ENCODE measurements at places on chromosomes 7 and 10. TPM values are rescaled to one million over a fixed set of nuclear protein-coding genes. Genes with fewer than 3 reads are reported as not detected.

GRCh38 chr10:63456437-63457210 lies 9.2 kb downstream of the JMJD1C start:
- DNase-seq: peak; percentile 63
- peak overlapping the region; percentile 60 for H3K27ac ChIP-seq
- no peaks in the 10 kb centered on the region for H3K27me3 ChIP-seq
- no peaks in the 10 kb centered on the region for H3K36me3 ChIP-seq

- H3K27me3 ChIP-seq: no peaks in the 10 kb centered on the region
- no peak overlapping the region for H3K27ac ChIP-seq
- no peaks in the 10 kb centered on the region for H3K36me3 ChIP-seq
- H3K4me1 ChIP-seq: no peaks in the 10 kb centered on the region
Observed at GRCh38 chr7:18835001-18835690, 282.3 kb downstream of the TWIST1 start.

DNA sequence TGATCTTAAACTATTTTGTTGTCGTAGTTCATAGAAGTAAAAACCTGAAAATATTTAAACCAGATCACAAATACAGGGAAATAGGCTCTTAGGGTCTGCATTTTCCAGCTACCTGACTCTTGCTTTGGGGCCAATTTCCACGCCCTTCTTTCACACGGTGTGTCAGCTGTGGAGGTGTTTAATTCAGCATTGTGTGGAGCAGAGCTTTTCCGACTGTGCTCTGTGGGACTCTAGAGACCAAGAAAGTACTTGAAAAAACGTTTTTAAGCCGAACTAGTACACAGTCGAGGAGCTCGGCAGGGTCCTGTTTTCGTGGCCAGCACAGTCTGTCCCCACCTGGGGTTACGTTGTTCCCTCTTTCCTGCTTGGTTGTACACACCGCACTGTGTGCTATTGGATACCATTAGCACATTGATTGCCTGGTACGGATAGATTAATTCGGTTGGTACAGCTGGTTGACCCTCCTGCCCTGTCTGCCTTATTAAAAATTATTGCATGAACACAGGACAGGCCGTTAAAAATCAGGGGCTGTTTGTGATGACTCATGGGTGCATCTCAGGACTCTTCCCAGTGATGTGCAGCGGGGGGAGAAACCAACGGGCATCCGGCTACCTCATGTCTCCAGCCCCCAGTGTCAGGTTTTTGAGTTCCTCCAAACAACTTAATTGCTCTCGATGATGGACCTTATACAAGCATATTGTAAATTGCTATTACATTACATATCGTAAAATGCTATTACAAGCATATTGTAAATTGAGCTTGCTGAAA lies 80.7 kb upstream of the BTBD16 start:
- H3K4me1 ChIP-seq: peaks cover 3% of the 10 kb centered on the region
- H3K27ac ChIP-seq: no peak overlapping the region
- no peaks in the 10 kb centered on the region for H3K36me3 ChIP-seq
- H3K27me3 ChIP-seq: no peaks in the 10 kb centered on the region
- no peak for DNase-seq

- no peak for DNase-seq
- H3K4me1 ChIP-seq: no peaks in the 10 kb centered on the region
- H3K36me3 ChIP-seq: no peaks in the 10 kb centered on the region
- H3K27ac ChIP-seq: no peak overlapping the region
Observed at GRCh38 chr10:97914171-97914836, 64.7 kb downstream of the GOLGA7B start.

- no peaks in the 10 kb centered on the region for H3K27me3 ChIP-seq
- peaks cover 28% of the 10 kb centered on the region for H3K4me1 ChIP-seq
- DNase-seq: no peak
- H3K36me3 ChIP-seq: no peaks in the 10 kb centered on the region
Observed at GRCh38 chr10:85645053-85645452, 721.5 kb downstream of the GRID1 start.

DNA sequence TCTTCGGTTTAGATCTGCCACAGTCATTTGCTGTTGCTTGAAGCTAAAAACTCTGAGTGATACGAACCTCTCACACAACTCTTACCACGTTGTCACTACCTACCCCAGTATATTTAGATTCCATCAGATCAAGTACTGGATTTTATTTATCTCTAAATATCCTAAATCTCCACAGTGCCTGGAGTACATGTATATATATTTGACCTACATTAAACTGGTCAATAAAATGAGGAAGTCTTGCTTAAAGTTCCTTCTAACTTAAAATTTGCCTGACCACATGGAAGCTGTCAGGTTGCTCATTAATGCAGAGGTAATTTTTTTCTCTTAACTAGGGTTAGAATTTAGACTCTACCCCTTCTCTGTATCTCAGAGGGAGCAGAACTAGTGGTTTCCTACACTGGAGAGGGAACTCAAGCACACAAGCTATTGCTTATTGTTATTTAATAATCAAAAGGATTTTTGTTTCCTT lies 3.1 kb upstream of the MACC1 start:
- DNase-seq: no peak
- H3K4me3 ChIP-seq: no peak overlapping the region
- no peaks in the 10 kb centered on the region for H3K27me3 ChIP-seq
- H3K4me1 ChIP-seq: peaks cover 37% of the 10 kb centered on the region

DNA sequence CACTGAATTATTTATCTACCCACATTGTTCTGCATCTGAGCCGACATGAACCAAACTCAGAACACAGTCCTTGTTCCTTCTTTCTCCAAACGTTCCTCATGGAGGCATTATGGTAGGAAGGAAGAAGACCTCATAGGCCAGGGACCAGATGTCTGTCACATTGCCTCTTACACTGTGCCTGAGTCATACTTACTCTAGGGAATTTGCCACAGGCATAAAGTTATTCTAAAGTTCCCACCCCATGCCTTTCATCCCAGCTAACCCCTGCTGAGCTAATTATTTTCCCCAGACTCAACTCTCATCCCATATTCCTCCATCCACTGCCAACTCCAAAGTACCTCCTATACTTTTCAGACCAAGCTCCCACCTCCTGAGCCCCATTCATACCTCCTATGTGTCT lies 21.2 kb downstream of the MAT1A start:
- no peak for DNase-seq
- no peaks in the 10 kb centered on the region for H3K36me3 ChIP-seq
- no peaks in the 10 kb centered on the region for H3K27me3 ChIP-seq
- H3K4me3 ChIP-seq: no peak overlapping the region
- no peaks in the 10 kb centered on the region for H3K4me1 ChIP-seq
- H3K27ac ChIP-seq: no peak overlapping the region

DNA sequence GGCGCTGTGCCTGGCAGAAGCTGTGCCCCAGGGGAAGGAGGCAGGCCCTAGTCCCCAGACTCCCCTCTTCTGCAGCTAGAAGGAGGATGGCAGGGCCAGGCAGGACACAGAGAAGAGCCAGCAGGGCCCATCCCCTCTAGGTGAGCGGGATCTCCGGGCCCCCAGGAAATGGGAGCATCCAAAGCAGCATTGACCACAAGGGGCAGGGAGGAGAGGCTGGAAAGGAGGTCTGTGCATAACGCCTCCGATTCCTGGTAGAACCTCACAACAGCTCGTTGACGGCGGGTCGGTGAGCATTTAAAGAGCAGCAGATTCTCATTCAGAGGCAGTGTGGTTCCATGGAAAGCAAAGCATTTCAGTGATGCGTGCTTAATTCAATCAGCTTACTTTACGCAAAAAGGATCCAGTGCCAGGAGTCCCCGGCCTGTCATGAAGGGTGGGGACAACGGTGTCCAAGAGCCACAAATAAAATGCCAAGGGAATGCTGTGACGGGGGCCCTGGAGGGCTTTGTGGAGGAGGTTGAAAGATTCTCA lies 41.0 kb downstream of the CLRN3 start:
- H3K27ac ChIP-seq: no peak overlapping the region
- H3K27me3 ChIP-seq: peaks cover 4% of the 10 kb centered on the region
- H3K4me1 ChIP-seq: no peaks in the 10 kb centered on the region
- H3K4me3 ChIP-seq: no peak overlapping the region
- no peak for DNase-seq

- DNase-seq: no peak
- peaks cover 11% of the 10 kb centered on the region for H3K36me3 ChIP-seq
- no peak overlapping the region for H3K27ac ChIP-seq
- peaks cover 6% of the 10 kb centered on the region for H3K4me1 ChIP-seq
- no peak overlapping the region for H3K4me3 ChIP-seq
Observed at GRCh38 chr10:133396035-133396624, 2.2 kb downstream of the MTG1 start.

DNA sequence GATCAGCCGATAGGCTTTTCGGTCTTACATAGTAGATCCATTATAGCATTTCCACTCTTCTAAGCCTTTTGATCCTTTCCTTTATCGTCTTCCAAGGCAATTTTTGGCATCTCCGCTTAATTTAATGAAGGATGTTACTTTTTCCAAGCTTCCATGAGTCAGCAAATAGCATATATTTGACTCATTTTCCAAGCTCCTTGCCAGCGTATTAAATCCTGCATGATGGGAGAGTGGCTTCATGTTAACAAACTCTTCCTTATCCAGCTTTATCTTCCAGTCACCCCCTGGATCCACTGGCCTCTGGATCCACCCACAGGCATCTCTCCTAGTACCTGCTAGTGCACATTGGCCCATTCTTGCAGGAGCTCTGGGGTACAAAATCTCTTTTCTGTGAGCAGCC lies 13.0 kb downstream of the OR9A2 start:
- H3K27ac ChIP-seq: peak overlapping the region; percentile 55
- peaks cover 35% of the 10 kb centered on the region for H3K4me1 ChIP-seq
- H3K36me3 ChIP-seq: no peaks in the 10 kb centered on the region
- no peaks in the 10 kb centered on the region for H3K27me3 ChIP-seq
- peak; percentile 87 for DNase-seq

DNA sequence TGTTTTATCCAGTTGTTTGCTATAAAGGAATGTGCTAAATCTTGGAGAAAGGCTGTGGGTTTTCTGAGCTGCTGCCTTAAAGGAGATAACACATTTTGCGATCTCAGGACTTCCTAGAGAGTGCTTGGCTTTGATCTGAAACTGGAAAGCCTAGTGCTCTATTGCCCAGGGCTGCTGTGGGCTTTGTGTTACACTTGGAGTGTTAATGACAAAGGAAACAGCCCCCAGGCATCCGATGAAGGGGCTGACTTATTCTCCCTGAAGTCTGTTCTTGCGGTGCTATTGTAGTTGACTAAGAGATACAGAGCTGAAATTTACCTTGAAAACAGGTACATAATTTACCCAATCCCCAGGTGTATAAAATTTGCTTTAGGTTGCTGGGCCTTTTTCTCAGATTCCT lies 74.5 kb downstream of the SND1 start:
- no peak for DNase-seq
- no peaks in the 10 kb centered on the region for H3K4me1 ChIP-seq
- no peaks in the 10 kb centered on the region for H3K27me3 ChIP-seq
- peaks cover 56% of the 10 kb centered on the region for H3K36me3 ChIP-seq
- H3K4me3 ChIP-seq: no peak overlapping the region

GRCh38 chr10:64528294-64529002 lies 1007.2 kb downstream of the REEP3 start:
- no peaks in the 10 kb centered on the region for H3K27me3 ChIP-seq
- no peak for DNase-seq
- H3K27ac ChIP-seq: no peak overlapping the region
- H3K4me3 ChIP-seq: no peak overlapping the region

DNA sequence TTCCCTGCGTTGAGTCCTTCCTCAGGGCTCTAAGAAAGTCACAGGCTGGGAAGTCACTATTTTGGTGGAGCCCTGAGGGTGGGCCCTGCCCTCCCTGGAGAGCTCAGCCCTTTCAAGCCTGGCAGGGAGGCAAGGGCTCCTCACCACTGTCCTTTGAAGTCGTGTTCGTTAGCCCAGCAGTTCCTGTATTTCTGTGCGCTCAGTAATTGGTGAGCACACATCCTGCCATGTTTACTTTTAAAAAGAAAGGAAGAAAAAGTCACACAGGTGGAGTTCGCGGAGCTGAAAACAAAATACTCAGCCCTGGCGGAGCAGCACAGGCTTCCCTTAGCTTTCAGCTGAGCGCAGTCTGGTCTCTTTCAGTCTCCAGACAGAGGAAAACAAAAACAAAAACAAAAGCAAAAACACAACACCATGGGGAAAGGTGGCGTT lies 37.1 kb downstream of the PRKCQ start:
- no peak overlapping the region for H3K4me3 ChIP-seq
- H3K27me3 ChIP-seq: no peaks in the 10 kb centered on the region
- no peak for DNase-seq

GRCh38 chr10:53570221-53570620 lies 797.6 kb upstream of the MBL2 start:
- H3K27ac ChIP-seq: no peak overlapping the region
- no peak for DNase-seq

GRCh38 chr10:19815731-19816410 lies 361 bp upstream of the PLXDC2 start:
- no peaks in the 10 kb centered on the region for H3K36me3 ChIP-seq
- H3K27me3 ChIP-seq: peaks cover 6% of the 10 kb centered on the region
- peak overlapping the region; percentile 99 for H3K4me3 ChIP-seq
- peak; percentile 83 for DNase-seq
- peak overlapping the region; percentile 54 for H3K27ac ChIP-seq
- peaks cover 19% of the 10 kb centered on the region for H3K4me1 ChIP-seq

DNA sequence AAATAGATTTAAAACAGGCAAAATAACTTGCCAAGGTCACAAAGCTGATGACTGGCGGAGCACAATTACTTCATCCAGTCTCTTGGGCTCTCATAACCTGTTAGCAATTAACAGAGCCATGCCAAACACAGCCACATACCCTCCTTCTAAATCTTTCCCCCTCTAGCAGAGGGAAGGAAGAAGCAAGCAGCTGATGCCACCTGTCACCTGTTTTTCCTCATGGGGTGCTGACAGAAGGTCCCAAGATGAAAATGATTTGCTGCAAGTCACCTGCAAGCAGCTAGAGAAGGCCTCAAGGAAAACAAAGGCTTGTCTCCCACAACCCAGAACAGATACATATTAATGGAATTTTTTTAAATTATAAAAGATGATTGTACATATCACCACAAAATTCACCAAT lies 117.8 kb downstream of the GFRA1 start:
- no peak overlapping the region for H3K4me3 ChIP-seq
- H3K4me1 ChIP-seq: no peaks in the 10 kb centered on the region
- no peak overlapping the region for H3K27ac ChIP-seq
- H3K27me3 ChIP-seq: no peaks in the 10 kb centered on the region

GRCh38 chr10:86956848-86957448 lies 467 bp downstream of the MMRN2 start:
- no peaks in the 10 kb centered on the region for H3K36me3 ChIP-seq
- no peak overlapping the region for H3K4me3 ChIP-seq
- no peak for DNase-seq
- no peak overlapping the region for H3K27ac ChIP-seq
- no peaks in the 10 kb centered on the region for H3K27me3 ChIP-seq

The CDHR3 gene
- 3.1 TPM for total RNA-seq

The TMEM213 gene
- not detected for total RNA-seq

The FFAR4 gene
- not detected for total RNA-seq

The FLNC gene
- 364 TPM for total RNA-seq

The CYP3A5 gene
- 0.07 TPM for total RNA-seq

The PTEN gene
- total RNA-seq: 99.2 TPM

The SLC26A5 gene
- total RNA-seq: not detected

The ASAH2 gene
- total RNA-seq: 2.4 TPM

The WNT16 gene
- not detected for total RNA-seq

The STEAP1 gene
- 5.0 TPM for total RNA-seq

Data from astrocyte (in vitro differentiated cells and primary cell).